Activated CD8-positive, alpha-beta memory T cell treated with anti-CD3 and anti-CD28 coated beads for 1 hour (primary cell): ENCODE measurements at places on chromosomes 3 and 15.

- DNase-seq = no peak
These were observed 66.7 kb upstream of the STXBP5L start for GRCh38 chr3:120841264-120841663.

DNA sequence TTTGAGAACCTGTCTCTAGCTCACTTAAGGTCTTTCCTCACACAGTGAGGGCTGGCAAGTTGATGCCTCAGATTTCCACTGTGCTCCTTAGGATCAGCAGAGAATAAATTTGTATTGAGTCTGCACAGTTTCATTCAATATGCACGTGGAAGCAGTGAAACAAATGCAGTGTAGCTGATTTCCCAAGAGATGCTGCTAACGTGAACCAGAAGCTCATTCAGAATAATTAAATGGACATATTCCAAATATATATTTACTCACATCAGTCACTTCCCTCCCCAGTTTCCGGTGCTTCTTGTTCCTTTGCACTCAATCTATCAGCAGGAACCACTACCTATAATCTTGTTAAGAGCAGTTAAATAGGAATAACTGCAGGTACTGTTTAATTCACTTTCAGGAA, 86.1 kb downstream of the UNC13C start:
- DNase-seq = no peak

DNA sequence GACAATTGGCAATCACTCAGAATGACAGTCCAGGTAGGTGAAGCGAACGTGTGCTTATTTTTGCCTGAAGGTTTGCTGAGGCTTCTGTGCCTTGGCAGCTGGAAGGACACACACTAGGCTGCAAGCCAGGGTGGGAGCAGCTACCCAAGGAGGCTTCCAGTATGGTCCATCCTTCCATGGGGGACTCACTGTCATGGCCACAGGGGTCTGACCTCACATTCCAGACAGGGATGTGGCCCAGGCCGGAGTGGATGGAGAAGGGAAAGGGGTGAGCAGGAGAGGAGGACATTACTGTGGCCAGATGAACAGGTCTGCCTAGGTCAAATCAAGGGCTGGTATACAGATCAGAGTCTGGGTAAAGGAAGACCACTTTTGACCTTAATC, 247.7 kb downstream of the ADAMTS17 start:
- no peak for DNase-seq

GRCh38 chr15:83458381-83458780, 11.2 kb downstream of the SH3GL3 start:
- DNase-seq = no peak

- peak; percentile 88 for DNase-seq
These were observed 6.2 kb upstream of the TLR9 start for GRCh38 chr3:52231502-52232278.

DNA sequence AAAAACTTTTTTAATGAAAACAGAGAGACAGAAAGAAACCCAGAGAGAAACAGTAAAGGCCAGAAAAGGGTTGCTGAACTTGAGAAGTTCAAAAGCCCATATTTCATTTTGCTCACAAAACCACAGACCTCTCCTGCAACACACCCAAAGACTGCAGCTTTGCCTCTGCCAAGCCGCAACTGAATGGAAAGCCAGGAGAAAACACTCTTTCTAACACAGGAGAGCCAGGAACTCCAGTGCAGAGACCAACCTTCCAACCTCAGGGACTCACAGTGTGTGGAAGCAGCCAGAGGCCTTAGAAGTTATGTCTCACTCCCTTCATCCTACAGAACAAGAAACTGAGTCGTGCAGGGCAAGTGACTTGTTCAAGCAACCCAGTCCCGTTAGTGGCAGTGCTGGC, 163.1 kb upstream of the HES1 start:
- DNase-seq = no peak

DNA sequence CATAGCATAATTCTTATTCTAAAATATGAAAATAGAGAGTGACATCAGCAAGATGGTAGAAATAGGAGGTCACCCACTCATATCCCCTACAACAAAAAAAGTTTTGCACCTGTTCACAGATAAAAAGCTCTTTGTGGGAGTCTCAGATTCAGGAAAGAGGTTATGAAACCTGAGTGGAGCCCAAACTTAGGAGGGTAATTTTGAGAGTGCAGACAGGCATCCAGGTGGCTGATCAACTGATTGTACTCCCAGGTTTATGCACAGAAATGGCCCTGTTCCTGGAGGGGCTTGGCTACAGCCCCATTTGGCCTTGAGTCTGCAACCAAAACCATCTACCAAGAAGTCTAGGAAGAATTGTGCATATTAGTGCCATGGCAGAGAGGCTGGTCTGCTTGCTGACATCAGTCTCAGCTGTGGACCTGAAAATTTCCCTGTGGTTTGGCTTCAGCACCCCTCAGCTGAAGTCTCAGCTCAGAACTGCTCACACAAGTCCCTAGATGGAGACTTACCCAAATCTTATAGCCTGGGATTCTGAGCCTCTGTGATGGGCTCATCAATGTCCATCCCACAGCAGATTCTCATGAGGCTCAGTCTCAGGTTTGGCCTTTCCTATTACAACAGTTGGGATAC, 291.6 kb downstream of the IL20RB start:
- no peak for DNase-seq

- no peak for DNase-seq
These were observed 138.9 kb upstream of the COL8A1 start for GRCh38 chr3:99499235-99500158.

GRCh38 chr3:141649871-141650270, 88.2 kb upstream of the RNF7 start:
- DNase-seq = no peak

GRCh38 chr15:36579792-36580431, 486 bp downstream of the CDIN1 start:
- no peak for DNase-seq

GRCh38 chr3:143283432-143284128, 164.0 kb downstream of the CHST2 start:
- DNase-seq = no peak

- no peak for DNase-seq
These were observed 43.2 kb upstream of the KLHL25 start for GRCh38 chr15:85837881-85838280.

DNA sequence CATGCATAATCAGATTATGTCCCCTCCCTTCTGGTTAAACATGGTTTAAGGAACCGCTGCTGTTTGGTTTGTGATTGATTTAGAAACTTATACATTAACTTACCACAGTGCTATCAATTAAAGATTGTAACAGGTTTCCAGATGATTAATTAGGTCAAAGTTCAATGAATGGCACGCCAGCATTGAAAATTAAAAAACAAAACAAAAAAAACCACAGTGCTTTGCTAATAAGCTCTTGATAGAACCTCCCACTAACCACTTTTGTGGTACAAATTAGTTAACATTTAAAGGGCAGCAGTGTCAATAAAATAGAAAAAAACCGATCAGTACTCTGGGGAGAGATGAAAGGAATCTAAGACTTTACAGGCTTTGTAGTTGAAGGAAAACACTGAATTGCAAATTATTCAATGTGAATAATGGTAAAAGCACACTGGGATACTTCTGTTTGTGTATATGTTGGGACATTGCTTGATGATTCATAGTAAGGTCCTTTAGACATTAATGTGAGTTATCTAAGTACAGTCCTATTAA, 7.6 kb upstream of the C3orf38 start:
- DNase-seq = no peak

DNA sequence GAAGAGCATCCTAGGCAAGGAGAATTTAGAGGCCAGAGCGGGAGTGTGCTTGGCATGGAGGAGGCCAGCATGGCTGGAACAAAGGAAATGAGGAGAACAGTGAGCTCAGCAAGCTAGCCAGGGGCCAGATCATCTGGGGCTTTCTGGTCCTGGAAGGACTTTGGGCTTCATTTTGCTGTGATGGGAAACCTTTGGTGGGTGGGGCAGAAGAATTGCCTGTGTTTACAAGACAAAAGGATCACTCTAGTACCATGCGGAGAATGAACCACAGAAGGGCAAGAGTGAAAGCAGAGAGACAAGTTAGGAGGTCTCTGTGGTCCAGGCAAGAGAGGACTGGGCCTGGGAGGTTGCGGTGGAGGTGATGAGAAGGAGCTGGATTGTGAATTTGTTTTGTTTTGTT, 61.6 kb upstream of the FOXP1 start:
- DNase-seq = no peak

DNA sequence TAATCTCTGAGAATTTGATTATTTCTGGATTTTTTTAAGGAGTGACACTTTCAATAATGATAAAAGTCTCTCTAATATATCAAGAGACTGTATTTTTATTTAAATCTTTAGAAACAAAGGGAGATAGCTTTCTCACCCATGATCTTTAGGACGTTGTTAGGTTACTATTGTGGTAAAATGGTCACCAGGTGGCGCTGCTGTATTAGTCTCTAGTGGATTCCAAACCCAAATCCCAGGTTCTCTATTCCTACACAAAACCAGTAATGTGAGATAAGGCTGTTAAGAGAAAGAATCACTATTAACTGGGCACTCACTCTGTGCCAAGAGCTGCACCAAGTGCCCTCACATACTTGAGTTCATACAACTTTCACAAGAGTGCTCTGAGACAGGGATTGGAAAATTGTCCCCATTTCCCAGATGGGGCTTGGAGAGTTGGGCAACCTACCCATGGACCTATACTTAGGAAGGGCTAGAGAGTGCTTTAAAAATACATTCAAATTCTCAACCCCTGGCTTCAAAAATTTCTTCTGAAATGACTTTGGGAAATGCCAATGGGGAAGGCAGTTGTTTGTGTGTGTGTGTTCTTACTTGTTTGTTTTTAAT, 593.4 kb upstream of the TGFBR2 start:
- DNase-seq = peak; percentile 1

DNA sequence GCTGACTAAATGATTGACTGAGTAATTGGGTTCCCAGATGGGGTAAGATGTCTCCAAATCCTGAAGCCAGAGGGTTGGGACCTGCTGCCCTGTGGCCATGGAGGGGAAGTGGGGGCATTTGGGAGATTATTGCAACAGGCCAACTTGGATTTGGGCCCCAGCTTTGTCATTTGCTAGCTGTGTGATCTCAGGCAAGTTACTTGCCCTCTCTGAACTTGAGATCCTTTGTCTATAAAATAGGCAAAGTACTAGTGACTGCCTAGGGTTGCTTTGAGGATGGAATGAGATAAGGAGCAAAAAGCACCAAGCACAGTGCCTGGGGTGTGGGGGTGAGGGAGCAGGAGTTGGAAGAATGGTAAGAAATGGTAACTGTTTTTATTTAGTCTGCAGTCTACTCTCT, 4.4 kb upstream of the INSYN1 start:
- no peak for DNase-seq

DNA sequence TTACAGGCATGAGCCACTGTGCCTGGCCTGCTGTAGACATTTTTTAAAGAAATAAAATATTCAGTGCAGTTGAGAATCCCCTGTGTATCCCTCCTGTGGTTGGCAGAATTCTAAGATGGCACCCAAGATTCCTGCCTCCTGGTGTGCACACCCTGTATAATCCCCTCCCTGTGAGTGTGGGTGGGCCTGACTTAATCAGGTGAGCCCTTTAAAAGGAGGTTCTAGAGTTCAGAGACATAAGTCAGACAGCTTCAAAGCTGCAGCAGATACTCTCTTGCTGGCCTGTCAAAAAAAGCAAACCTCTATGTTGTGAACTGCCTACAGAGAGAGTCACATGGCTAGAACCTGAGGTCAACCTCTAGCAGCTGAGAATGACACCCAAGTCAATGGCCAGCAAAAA, 7.0 kb upstream of the VIPR1 start:
- DNase-seq = no peak

- no peak for DNase-seq
These were observed 377.5 kb upstream of the NR2F2 start for GRCh38 chr15:95953032-95953431.

DNA sequence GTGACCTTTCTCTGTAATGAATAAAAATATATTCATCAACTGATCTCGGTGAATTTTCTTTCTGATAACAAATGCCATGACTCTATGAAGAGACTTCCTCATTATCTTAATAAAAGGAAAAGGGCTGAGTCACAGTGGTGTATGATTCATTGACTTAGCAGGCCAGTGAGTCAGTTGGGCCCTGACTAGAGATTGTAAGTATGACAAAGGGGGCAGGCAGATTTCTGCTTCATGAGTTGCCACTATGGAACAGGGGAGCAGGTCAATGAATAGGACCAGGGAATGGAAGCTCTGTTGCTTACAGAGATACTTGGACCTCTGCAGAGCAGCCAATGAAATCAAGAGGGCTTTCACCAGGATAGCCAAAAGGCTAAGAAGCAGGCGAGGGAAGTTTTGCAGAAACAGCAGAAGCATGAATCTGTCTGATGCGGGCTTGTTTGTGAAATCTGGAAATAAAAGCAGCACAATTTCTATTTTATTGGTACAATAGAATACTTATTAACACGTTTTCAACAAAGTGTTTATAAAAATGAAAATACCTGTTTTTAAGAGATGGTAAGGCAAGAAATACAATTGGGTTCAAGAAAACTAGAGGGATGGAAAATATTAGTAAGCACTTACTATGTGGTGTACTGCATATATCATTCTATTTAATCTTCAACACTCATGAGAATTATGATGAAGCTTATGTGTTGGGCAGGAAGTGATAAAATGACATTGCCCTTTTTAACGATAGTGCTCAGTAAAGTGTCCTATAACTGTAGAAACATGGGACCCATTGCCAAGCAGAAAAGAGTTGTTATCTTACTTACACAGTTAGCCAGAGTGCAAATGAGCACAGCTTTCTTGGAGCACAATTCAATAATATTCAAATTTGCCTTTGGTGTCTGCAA, 169.8 kb upstream of the MYRIP start:
- no peak for DNase-seq

- DNase-seq = no peak
These were observed 635.5 kb upstream of the NAALADL2 start for GRCh38 chr3:174223626-174224025.

GRCh38 chr3:45715945-45716344, 26.7 kb downstream of the SACM1L start:
- no peak for DNase-seq

DNA sequence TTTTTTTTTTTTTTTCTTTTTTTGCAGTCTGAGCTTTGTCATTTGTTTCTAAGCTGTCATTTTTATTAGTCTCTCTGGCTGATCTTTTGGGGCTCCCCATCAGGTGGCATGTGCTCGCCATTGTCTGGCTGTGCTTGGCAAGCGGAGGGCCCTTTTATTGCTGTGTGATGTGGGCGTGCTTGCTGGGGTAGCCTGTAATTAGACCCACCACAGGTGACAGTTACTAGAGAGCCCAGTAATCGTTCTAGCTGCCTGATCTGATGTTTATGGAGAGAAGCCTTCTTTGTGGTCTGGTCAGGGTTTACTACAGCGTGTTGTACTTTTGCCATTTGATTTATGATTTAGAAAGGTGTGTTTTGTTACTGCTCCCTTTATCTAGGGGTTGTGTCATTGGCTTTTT, 179.9 kb downstream of the MCTP2 start:
- no peak for DNase-seq

DNA sequence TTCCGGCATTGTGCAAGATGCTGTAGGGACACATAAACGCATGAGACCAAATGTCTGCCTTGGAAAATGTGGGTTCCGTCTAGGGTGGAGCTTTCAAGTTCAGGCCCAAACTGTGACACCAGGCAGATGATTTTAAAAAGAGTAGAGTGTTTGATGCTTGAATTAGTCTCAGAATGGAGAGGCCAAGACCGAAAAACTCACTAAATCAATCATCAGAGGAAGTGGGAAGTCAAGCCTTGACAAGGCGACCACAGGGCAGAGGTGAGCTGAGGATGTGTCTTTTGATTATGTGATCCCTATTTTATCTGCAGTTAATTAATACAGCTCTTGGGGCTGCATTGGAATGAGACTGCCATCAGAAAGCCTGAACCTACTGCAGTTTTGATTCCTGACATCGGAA, 275.4 kb downstream of the ABHD5 start:
- no peak for DNase-seq

GRCh38 chr3:16916840-16917239, 32.1 kb downstream of the PLCL2 start:
- DNase-seq = no peak
